MG63 (cell line): ENCODE measurements at places on chromosomes 13 and 19.

- DNase-seq: peak; percentile 77
These were observed 68.4 kb upstream of the UBL3 start for GRCh38 chr13:29918845-29919244.

DNA sequence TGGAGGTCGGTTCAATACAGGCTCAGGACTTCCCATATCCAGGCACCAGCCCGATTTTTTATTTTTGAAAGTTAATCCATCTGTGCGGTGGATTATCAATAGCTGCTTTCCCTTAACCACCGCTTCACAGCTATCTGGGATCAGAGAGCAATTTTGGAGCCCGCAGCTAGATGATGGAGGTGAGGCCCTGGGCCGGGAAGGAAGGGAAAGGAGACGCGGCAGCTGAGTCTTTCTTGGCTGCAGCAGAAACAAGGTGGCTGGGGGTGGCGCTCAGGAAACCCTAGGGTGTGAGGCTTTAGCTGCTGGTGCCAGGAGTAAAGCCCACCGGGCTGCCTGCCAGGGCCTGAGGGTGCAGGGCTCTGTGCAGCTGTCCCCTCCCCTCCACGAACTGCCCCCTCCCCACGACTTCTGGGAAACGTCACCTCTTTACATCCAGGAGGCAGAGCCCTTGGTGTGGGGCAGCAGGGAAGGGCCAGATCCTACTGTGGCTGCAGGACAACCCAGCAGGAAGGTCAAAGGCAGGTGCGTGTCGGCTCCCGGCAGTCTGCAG, 307.0 kb downstream of the ZNF536 start:
- no peak for DNase-seq

- DNase-seq: no peak
These were observed 2.9 kb downstream of the DAZAP1 start for GRCh38 chr19:1410136-1410786.

DNA sequence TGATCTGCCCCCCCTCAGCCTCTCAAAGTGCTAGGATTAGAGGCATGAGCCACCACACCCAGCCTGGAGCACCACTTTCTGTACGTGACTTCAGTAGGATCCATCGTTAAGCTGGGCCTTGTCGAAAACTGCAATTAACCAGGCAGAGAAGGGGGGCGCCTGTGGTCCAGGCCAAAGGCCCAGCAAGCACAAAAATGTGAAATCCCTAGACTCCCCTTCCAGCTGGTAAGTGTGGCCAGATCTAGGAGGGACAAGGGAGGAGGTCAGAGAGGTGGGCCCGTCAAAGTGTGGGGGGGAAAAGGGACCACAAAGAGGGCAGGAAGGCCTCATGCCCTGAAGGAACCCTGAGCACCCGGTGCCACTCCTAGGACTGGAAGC, 13.8 kb downstream of the DDX39A start:
- no peak for DNase-seq

- DNase-seq: peak; percentile 9
These were observed 851 bp downstream of the ZNF320 start for GRCh38 chr19:52896431-52897137.

GRCh38 chr13:44110091-44110621, 230.5 kb downstream of the LACC1 start:
- no peak for DNase-seq

GRCh38 chr13:44388427-44389059, 14.9 kb downstream of the SERP2 start:
- no peak for DNase-seq

DNA sequence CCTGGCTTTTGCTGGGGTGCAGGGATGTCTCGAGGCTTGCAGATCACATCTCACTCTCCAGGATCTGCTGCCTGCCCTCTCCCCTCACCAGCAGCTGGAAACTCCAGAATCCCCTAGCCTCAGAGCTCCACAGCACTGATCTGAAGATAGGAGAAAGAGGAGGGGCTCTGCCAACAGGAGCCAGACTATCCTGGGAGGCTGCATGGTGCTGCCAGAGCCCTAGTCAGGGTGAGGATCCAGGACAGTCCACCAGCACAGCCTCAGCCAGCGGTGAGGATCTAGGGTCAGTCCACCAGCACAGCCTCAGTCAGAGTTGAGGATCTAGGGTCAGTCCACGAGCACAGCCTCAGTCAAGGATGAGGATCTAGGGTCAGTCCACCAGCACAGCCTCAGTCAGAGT, 65.2 kb downstream of the RAB20 start:
- no peak for DNase-seq

DNA sequence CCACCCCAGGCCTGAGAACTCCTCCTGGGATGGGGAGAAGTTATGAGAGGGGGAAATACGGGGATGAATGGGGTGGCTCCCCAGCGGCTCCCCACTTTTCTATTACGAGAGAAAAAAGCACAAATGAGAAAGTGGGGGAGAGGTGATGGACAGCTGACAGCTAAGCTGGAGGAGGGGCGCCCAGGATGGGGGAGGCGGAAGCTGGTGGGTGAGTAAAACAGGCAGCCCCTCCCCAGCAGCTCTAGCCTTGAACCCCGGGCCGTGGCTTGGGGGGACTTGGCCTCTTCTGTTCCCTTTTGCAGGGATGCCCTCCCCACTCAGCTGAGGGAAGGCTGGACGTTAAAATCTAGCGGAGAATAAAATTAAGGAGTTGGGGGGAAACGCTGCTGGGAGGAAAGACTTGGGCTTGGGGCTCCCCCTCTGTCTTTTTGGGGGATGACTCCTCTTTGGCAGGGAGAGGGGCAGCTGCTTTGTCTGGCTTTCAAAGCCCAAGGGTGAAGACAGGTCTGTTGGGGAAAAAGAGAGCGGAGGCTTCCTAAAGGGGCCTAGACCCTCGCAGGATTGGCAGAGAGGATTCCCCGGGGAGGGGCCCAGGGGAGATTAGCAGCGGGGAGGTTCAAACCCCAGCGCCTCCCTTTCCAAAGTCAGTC, 1.4 kb upstream of the SAMD1 start:
- no peak for DNase-seq

- no peak for DNase-seq
These were observed 18.5 kb downstream of the PTPRS start for GRCh38 chr19:5321851-5322681.

DNA sequence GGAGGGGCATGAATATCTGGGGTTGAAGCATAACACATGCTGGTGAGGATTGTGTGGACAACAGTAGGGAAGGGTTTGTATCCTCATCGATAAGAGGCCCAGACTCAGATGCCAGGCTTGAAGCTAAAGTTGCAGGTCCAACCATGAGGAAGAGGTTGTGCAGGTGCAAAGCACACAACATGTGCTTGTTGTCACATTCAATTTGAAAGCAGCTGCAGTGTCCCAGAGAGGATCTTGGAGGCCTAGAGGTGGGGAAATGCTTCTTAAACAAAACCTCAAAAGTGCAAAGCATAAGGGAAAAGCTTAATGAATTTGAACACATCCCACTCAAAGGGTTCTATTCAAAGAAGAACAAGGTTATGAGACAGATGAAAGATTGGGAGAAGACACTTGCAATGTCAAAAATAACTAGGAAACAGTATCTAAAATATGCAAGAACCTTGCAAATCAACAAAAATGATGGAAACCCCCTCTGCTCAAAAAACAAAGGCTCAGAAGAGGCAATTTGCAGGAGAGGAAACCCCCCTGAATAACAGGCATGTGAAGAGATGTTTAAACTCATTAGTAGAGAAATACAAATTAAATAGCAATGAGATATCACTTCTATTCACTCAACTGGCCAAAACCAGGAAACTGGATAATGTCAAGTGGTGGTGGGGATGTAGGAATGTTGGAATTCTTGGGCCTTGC, 187.1 kb downstream of the KATNAL1 start:
- no peak for DNase-seq

DNA sequence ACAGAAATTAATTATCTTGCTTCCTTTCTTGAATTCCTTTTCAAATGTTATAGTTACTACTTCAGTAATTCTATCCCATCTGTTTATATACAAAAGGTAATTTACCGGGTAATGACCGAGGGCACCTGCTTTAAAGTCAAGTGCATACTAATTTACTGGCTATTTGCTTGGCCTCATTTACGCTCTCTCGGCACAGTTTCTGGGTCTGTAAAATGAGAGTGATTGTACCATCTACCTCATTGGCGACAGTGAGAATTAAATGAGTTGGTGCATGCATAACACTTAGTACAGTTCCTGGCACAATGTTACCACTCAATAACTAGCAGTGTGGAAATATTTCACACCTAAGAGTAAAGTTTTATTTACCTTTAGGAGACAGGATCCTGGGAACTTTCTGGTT, 111.6 kb downstream of the GGACT start:
- DNase-seq: no peak

GRCh38 chr13:114142640-114143490, 10.4 kb upstream of the RASA3 start:
- no peak for DNase-seq

- no peak for DNase-seq
These were observed 1.9 kb downstream of the MRPS12 start for GRCh38 chr19:38932425-38933179.

GRCh38 chr19:41320568-41320967, 10.6 kb downstream of the CCDC97 start:
- no peak for DNase-seq

GRCh38 chr19:17611462-17612244, 56.2 kb downstream of the COLGALT1 start:
- DNase-seq: no peak

- no peak for DNase-seq
These were observed 6.9 kb upstream of the ZNF555 start for GRCh38 chr19:2834294-2834871.

DNA sequence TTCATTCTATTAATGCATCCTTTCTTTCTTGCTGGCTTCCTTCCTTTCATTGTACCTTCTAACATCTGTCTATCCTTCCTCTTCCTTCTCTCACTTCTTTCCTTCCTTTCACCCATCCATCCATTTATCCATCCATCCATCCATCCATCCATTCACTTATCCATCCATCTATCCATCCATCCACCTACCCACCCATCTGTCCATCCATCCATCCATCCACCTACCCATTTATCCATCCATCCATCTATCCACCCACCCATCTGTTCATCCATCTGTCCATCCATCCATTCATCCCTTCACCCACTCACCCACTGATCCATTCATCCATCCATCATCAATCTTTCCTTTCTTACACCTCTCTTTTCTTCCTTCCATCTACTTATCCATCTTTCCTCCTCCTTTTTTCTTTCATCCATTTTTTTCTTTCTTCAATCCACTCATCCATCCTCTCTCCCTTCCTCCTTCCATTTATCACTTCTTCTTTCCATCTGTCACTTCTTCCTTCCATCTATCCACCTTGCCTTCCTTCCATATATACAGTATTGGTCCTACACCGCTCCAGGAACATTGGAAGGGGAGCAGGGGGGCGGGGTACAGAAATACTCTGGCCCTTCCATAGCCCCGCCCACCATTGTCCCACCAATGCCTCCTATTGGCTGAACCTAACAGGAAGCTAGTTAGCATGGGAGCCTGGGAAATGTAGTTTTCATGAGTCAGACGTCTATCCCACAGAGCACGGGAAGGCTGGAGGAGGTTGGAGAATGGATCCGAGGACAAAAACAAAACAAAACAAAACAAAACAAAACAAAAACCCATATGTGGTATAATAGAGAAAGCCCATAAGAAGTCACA, 45.9 kb downstream of the MBD3L1 start:
- DNase-seq: peak; percentile 52

- DNase-seq: no peak
These were observed 96.5 kb downstream of the UGGT2 start for GRCh38 chr13:95956589-95957148.

DNA sequence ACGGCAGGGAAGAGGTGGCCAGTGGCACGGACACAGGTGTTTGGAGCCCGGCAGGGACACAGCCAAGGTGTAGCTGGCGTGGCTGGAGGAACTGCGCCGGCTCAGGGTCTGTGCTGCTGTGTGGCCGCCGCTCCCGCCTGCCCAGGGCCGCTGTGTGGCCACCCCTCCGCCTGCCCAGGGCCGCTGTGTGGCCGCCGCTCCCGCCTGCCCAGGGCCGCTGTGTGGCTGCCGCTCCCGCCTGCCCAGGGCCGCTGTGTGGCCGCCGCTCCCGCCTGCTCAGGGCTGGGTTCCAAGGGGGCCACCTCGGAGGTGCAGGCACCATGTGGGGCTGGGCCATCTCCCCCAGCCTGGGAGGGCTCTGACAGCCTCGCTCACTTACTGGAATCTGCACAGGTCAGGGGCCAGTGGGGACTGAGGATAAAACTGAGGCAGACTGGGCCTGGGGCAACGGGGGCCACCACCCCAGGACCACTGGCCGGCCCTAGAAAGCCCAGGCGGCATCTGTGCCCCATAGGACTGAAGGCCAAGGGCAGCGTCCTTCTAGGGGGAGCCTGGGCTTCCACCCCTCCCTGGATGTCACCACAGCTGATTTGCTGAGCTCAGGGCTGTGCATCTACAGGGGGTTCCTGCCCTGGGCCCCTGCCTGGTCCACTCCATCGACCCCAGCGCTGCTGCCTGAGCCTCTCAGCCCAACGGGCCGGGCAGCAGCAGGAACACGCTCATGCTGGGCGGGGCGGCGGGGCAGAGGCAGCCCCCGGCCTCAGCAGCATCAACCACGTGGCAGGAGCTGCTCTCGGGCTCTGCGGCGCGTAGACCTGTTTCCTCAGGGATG, 21.5 kb downstream of the C13orf46 start:
- DNase-seq: no peak

DNA sequence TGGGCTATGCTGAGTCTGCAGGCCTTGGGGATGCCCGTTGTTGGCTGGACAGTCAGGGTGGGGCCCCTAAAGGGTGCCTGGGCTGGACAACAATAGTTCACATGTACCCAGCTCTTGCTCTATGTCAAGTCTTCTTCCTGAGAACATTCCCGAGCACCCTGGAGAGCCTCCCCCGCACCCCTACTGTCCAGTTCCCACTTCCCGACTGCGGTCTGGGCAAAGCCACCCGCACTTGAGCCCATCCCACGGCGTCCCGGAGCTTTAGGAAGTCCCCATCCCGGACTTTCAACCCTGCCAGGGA, 1.1 kb upstream of the MPND start:
- DNase-seq: no peak

GRCh38 chr19:28234637-28235036, 978.3 kb downstream of the UQCRFS1 start:
- no peak for DNase-seq

- no peak for DNase-seq
These were observed 47.1 kb downstream of the TGDS start for GRCh38 chr13:94548821-94549231.

DNA sequence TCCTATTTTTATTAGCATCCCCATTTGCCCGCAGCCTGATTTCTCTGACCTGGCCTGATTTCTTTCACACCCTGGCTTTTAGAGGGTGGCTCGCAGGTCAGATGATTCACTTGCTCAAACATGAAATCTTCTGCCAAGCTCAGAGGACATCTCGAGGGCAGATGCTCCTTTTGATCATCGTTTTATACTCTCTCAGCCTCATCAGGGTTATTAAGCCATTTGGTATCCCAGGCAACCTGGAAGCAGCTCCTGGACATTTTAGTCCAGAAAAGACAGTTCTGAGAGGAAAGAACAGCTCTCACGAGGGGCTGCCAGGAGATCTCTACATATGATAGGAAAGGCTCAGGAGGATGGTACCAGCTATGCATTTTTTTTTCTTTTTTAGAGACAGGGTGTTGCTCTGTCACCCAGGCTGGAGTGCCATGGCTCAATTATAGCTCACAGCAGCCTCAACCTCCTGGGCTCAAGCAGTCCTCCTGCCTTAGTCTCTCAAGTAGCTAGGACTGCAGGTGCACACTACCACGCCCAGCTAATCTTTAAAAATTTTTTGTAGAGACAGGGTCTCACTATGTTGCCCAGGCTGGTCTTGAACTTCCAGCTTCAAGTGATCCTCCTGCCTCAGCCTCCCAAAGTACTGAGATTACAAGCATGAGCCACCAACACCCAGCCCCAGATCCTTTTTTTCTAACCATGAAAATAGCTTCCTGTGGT, 165.4 kb downstream of the KATNAL1 start:
- no peak for DNase-seq
